Mesendoderm (in vitro differentiated cells): ENCODE measurements at places on chromosomes 7 and 10.
A peak's percentile ranks its signal among the peaks of the same experiment; 100 is the strongest.

- DNase-seq: no peak
Observed at GRCh38 chr7:2383543-2384274, 19.7 kb upstream of the CHST12 start.

DNA sequence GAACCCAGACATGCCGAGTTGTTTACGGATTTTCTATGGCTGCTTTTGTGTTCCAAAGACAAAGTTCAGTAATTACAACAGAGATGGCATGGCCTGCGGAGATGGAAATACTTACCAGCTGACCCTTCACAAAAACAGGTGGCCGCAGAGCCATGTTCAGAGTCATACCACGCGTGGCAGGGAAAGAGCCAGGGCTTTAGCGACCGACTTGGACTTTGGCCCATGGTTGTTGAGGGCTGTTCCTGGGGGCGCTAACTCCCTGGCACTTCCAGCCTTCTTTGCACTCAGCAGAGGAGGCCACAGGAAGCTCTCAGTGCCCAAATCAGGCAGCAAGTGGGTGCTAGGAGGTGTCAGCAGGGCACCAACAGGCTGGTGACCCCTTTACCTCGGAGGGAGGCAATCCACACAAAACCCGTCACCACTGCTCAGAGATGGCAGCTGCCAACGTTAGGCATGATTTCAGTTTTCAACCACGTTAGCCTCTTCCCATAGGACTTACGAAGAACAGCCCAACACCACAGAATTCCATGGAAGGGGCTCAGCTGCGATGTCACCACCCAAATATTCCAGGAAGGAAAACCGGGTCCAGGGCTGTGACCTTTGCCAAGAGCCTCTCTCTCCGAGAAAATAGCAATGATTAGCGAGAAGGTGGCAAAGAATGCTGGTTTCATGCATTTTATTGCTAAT is 21.4 kb upstream of the CNPY1 start:
- peak; percentile 85 for DNase-seq

- no peak for DNase-seq
Observed at GRCh38 chr7:76086070-76086469, 38.2 kb downstream of the MDH2 start.

- DNase-seq: no peak
Observed at GRCh38 chr10:21535494-21535965, 1.5 kb downstream of the MLLT10 start.

- peak; percentile 10 for DNase-seq
Observed at GRCh38 chr7:86598721-86599120, 45.0 kb upstream of the GRM3 start.

DNA sequence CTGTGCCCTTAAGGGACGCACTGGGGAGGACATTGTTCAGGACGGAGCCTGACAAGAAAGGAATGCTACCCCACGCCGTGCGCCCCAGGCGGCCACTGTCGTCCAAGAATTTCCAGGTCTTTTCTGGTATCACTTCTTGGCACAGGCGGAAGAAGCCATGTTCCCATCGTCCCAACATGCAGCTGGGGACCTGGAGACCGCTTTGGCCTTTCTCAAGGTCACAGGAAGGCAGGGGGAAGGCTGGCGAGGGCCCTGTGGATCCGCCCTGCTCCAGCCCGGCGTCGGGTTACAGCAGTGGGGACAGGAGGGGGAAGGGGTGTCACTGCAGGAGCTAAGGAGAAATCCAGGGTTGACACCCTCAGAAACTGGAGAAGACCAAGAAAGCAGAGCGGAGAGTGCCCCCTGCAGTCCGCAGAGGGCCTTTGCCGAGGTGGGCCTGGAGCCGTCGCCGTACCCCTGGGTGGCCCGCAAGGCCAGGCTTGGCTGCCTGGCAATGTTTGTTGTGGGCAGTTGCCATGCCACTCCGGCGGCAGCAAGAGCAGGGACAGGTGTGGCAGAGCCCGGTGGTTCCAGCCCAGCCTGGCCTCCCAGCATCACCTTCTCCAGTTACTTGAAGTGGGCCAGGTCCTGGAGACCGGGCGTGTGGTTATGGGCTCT is 104.1 kb downstream of the LHPP start:
- peak; percentile 89 for DNase-seq

DNA sequence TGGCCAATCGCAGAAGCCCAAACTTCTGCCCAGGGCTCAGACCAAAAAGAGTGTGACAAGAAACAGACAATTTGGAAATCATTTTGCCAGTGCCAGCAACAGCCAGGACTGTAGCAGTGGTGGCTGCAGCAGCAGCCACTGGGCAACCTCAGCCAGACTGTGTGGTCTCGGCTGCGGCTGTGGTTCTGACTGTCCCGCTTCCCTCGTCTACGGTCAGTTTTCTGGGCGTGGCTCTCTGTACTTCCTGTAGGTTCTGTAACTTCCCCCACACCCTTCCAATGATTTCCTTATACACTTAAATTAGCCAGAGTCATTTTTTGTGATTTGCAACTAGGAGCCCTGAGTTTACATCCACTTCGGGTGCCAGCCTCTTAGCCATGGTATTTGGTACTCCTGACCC is 39.9 kb downstream of the CYTH3 start:
- no peak for DNase-seq

- DNase-seq: no peak
Observed at GRCh38 chr10:83990126-83990525, 149.2 kb upstream of the GHITM start.

GRCh38 chr7:56083150-56083785 is 9.5 kb downstream of the PHKG1 start:
- DNase-seq: no peak

- no peak for DNase-seq
Observed at GRCh38 chr7:36945612-36946400, 221.5 kb upstream of the AOAH start.

GRCh38 chr7:94400022-94400421 is 5.3 kb downstream of the COL1A2 start:
- DNase-seq: no peak

DNA sequence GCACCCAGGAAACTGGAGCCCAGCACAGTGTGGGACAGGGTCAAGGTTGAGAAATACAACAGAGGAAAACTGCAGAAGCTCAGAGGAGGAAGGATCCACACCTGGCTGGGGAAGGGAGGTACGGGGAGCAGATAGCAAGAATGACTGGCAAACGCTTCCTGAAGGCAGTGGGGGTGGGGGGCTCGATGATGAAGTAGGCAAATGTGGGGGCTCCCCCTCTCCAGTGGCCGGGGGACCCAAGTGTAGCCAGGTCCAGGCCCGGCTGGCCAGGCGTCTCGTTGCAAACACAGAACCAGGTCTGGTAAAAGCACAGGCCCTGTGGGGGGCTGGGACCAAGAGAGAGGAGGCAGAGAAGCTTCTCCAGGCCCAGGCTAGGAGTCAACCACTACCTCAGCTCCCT is 7.7 kb downstream of the CHST15 start:
- no peak for DNase-seq

DNA sequence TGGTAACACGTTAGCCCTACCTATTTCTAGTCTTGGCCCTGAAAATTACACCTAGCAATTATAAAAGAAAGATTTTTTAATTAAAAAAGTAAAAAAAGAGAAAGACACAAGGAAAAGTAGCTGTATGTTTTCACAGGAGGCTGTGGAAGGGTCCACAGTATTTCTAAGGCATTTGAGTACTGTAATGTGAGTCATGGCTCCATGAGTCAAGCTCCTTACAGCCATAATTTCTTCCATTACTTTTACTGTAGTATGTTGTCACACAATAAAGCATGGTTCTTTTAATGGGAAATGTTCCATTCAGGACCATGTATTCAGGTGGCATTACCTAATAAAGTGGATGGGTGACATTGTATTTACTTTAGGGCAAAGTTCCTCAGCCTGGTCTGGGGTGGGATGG is 113.4 kb downstream of the GPR37 start:
- no peak for DNase-seq

GRCh38 chr10:7233259-7233991 is 177.4 kb downstream of the SFMBT2 start:
- DNase-seq: peak; percentile 13

GRCh38 chr7:16803881-16804673 is 722 bp downstream of the AGR2 start:
- DNase-seq: no peak
